ENCODE measurements at places on chromosomes 5 and 9.

DNA sequence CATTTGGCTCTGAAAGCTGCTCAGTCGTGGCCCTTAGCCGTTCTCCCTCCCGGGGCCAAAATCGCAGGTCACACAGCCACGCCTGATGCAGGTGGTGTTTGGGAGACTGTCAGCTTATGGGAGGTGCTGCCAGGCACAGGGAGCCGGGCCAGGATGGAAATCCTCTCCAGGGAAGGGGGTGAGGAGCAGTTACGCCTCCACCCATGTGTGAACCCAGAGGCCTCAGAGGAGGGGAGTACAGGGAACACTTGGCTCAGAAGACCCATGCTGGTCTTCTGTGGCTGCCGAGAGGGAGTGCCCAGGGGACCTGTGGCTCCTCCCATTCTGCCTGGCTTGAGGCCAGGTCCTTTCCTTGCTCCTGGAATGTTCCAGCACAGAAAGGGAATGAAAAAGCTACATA, 3.6 kb upstream of the OLFM1 start:
- no peak for DNase-seq

GRCh38 chr5:134578578-134579283, 53.3 kb downstream of the JADE2 start:
- DNase-seq = no peak

DNA sequence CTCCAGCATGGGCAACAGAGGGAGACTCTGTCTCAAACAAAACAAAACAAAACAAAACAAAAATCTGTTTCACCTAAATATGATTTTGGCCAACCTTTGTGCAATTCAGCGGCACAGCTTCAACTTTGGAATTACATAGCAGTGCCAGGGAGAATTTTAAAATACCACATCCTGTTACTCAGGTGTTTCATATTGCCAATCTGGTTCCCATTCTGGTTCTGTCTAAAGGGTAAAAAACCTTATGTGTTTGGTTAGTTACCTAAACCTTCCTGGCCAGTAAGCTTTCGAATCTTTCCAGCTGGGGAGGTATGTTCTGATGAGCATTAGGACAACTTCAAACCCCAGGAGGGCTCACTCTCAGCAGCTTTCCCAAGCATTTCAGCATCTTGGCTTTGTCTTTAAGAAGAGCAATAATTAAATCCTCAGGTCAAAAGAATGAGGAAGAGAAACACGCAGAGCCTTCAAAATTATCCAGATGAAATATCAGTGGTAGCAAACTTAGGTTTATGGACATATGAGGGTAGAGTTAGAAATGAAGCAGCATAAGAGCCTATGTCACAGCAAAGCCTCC, 2.7 kb downstream of the DAB2 start:
- DNase-seq = no peak

- DNase-seq = peak; percentile 12
Measured at GRCh38 chr5:32406650-32407049, 37.9 kb downstream of the ZFR start.

GRCh38 chr5:16841416-16841815, 94.7 kb downstream of the MYO10 start:
- DNase-seq = no peak

DNA sequence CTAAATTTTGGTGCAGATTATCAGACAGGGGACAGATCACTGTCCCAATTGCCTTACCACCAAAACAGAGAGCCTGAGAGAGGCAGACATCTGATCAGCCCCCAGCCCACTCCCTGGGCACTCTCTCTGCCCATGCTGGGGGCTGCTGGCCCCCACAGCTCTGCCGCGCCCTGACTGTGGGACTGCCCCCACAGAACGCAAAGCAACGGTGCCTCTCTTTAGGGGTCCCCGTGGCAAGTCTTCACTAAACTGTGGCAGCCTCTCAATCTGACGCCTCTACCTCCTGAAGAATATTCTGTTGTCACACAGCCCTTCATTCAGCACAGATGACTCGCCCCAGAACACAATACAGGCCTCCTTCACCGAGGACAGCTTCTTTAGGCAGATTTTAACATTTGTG, 197.4 kb downstream of the ERCC6L2 start:
- no peak for DNase-seq

- DNase-seq = peak; percentile 77
Measured at GRCh38 chr5:140925806-140926442, at the start of gene PCDHAC1. Gene PCDHAC1, plus strand, starts transcription at chr5:140926299. Its CDS starts 594 bp downstream, at chr5:140926893.

DNA sequence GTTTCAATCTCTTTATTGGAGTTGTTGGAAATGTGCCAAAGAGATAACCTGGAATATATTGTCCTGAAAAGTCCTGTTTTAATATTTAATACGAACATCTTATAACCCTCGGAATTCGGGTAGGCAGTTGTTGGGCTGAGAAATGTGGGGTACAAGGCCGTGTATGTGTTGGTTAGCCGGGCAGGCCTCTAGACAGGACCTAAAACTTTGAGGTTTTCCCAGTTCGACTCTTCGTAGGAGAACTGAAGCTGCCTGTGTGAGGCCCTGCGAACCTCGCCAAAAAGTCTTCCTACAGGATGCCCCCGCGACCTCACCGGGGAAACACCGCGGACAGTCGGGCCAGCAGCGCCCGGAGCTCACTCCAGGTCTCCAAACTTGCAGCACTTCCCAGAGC, 583 bp upstream of the TJP2 start:
- no peak for DNase-seq

GRCh38 chr5:31581498-31582099, 49.5 kb downstream of the C5orf22 start:
- peak; percentile 23 for DNase-seq
